ENCODE measurements at places on chromosomes 5 and 9.

DNA sequence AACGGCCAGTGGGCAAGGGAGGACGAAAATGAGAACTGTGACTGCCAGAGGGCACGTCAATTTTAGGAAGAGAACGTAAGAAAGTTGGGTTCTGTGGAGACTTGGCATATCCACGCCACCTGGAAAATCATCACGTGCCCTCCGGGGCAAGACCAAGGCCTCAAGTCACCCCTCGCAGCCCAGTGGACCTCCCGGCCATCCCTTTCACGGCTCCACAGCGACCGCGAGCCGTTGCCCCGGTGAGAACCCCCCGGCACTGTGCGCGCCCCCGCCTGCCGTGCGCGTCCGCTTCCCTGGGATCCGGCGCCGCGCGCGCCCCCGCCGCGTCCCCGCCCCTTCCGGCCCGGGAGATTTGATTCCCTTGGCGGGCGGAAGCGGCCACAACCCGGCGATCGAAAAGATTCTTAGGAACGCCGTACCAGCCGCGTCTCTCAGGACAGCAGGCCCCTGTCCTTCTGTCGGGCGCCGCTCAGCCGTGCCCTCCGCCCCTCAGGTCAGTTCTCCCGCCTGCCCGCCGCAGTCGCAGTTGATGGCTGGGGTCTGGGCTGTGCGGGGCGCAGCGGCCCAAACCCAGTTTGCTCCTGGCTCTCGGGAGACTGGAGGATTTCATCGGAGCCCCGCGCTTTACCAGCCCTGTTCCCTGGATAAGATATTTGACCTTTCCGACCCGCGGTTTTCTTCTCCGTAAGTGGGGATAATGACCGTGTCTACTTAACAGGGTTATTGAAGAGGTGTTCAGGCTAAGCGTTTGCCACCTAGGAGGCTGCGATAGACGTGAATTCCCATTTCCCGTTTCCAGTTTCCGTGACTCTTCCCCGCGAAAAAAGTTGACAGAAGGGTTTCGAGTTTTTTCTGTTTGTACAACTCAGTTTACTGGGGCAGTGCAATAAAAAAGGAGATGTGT, at the start of gene MELK:
Gene MELK (plus strand): TSS at position 381 of the 904 bp plus-strand sequence. CDS start 8,787 bp downstream, outside the sequence.
- DNase-seq = peak; percentile 77

- DNase-seq = no peak
These were observed 147.5 kb upstream of the FGF10 start for GRCh38 chr5:44536650-44537260.

DNA sequence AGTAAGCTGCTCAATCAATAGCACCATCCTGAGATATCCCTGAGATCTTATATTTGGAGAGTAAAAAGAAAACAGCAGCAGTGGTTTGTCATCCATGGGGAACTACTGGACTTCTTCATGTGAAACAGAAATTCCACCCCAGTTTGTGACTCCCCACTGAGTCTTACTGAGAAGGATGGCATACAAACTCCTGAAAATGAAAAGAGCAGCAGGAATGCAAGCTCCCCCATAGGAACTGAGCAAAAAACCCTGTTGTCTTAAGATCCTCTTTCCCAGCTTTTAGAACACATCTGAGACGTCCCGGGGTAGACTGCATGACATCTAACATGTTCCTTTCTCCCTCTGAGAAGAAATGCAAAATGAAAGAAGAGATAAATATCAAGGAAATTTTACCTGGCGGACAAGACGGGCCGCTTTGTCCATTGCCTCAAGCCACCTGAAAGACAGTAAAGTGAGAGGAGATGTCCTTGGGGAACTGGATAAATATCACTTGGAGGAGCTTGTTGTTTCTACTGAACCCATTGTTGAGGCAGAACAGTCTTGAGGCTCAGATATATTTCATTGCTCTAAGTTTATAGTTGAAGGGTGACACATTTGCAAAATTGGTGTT, 117.1 kb downstream of the NUDT12 start:
- no peak for DNase-seq

- DNase-seq = no peak
These were observed 74.2 kb downstream of the WWC1 start for GRCh38 chr5:168365581-168366081.

DNA sequence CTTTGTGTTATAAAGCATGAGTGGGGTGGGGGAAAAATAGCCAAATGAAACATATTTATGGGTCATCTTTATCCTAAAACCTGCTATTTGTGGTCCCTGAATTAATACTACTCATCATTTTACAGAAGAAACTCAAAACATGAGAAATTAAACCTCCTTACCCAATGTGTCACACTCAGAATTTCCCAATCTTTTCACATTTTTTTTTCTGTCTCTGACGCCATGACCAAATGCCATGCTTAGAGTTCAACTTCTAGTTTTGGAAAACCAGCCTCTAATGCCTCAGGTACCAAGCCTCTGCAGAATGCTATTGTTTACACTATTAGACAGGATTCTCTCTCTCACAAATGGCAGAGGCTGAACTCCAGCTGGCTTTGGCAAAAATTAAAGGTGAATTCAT, 505.5 kb upstream of the WWC1 start:
- DNase-seq = no peak

DNA sequence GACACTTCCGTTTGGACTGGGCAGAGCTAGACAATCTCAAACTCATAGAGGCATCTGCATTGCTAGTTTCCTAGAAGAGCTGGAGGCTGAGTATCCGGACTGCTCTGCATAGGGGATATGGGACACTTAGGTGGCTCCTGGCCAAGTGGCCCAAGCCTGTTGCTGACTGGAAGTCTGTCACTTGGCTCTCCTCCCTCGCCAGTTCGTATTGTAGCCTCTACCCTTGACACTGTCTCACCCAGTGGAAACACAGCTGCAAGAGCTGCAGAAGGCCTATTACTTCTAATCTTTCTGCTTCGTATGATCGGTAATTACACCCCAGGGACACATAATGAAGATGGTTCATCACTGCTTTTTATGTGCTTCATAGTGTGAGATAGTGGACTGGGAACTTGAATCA, 34.7 kb downstream of the ITGA1 start:
- no peak for DNase-seq

DNA sequence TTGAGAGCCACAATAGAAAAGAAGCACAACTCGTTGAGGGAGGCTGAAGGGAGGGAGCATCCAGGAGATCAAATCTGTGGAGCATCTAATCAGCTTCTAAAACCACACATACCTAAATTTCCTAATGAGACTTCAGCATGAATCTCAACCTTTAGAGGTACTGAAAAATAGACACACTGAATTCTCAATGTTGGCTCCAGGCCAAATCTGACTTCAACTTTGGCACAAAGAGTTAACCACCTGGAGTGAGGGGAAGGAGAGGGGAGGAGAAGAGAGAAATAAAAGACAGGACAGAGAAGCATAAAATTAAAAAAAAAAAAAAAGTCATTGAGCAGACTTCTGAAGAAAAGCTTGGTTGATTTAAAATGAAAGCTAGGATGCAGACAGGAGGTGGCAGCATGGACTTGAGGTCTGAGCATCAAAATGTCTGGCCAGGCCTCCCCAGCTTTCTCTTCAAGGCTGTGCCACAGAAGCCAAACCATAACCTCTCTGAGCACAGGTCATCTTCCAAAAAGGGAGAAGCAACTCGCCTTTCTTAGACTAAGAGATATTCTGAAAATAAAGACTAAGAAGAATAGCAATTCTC, 205.6 kb downstream of the DENND1A start:
- no peak for DNase-seq

GRCh38 chr9:114061830-114062474, 16.1 kb downstream of the AMBP start:
- DNase-seq = no peak

DNA sequence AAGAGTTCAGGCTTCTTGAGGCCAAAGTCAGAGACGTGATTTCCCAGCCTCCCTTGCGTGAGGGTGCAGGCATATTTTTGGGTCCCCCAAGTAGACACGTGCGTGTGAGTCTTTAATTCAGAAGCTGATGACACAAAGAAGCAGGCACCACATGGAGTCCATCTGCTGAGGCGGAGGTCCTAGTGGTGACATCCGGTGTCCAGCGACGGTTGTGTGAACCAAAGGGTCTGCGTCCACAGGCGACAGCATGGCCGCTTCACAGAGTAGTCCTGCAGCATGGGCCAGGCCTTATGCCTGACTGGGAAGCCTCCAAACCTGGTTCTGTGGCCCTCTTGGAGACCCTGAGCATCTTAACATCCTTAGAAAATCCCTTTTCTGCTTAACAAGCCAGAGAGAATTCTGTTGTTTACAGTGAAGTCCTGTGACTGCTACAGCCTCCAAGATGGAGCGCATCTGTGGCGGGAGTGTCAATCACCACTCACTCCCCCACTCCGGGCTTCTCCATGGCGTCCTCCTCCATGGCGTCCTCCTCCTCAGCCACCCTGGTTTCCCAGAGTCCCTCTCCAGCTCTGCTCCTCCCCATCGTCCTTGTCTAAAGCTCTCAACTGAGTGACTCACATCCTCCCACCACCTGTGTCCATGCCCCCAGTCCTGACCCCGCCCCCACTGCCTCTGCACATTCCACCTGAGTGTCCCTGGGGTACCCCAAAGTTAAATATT, 133.8 kb downstream of the PAX5 start:
- no peak for DNase-seq

- DNase-seq = no peak
These were observed 4.2 kb downstream of the DAB2 start for GRCh38 chr5:39420482-39421145.

GRCh38 chr9:111833941-111834340, 39.2 kb upstream of the SHOC1 start:
- DNase-seq = no peak

DNA sequence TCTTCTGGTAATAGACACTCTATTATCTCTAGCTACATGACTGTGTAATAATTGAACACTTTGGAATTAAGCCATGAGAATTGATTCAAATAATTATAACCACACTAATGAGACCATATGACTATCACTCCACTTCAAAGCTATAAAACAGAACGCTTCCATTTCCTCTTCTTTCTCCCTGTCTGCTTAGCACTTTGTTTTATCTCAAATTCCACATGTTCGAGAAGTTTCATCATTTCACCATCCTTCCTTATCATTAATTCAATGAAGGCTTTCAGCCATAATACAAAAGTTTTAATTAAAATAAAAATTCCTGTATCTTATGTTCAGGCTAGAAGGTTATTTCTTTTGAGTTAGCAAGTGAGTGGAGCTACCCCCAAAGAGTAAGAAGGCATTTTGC, 7.4 kb upstream of the DCTN4 start:
- DNase-seq = no peak

- no peak for DNase-seq
These were observed 1.3 kb downstream of the GNG10 start for GRCh38 chr9:111662576-111663300.

DNA sequence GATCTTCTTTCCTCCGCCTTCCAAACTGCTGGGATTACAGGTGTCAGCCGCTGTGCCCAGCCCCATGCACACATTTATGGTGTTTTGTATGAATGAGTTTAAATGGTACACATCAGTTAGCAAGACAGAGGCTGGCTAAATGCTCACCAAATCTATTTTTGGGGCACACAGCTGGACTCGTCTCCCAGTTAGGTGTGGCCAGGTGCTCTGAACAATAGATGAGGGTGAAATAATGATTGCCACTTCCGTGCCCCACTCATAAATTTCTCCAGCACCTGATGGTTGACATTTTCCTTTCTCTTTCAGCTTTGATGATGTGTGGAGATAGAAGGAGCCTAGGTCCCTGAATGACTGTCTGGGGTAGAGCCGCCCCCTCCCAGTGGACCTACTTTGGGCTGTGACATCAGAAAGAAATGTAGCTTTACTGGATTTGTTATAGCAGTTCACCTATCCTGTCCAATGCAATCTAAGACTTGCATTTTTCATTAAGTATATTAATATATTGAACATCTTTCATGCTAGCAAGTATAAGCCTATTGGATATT, 8.6 kb upstream of the RAPGEF1 start:
- DNase-seq = no peak

DNA sequence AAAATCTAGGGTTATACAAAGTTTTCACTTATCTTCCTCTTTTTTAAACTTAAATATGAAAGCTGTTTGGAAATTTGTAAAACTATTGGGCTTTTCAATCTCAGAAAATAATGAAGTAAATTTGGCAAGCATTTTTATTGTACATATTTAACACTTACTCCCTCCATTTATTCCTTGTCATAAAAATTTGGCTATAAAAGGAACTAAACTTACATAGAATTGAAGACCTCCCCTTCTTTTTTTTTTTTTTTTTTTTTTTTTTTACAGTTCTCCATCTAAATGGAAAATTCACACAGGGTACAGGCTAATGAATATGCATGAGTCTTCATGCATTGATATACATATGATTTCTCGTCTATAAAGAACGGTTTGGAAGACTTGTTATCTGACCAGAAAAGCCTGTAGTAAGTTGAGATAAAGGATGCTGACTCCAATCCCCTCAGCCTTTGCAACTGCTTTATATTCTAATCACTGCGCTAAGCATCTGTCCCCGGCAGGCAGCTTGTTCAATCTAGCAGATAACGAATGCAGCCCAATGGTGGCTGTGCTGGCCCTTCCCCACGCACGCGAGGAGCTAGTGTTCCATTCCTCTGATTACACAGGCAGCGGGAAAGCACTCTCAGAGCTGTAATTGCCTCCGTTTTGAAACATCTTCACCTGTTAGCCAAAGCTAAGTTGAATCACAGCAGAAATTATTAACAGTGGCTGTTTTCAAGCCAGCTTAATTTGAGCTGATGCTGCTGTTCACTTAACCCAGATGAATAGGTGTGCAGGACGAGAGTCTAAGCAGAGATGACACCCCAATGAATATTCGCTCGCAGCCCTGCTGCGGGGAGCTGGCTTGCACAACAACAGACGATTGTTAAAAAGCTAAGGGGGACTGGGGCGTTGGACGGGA, 453.8 kb upstream of the ZNF608 start:
- no peak for DNase-seq

DNA sequence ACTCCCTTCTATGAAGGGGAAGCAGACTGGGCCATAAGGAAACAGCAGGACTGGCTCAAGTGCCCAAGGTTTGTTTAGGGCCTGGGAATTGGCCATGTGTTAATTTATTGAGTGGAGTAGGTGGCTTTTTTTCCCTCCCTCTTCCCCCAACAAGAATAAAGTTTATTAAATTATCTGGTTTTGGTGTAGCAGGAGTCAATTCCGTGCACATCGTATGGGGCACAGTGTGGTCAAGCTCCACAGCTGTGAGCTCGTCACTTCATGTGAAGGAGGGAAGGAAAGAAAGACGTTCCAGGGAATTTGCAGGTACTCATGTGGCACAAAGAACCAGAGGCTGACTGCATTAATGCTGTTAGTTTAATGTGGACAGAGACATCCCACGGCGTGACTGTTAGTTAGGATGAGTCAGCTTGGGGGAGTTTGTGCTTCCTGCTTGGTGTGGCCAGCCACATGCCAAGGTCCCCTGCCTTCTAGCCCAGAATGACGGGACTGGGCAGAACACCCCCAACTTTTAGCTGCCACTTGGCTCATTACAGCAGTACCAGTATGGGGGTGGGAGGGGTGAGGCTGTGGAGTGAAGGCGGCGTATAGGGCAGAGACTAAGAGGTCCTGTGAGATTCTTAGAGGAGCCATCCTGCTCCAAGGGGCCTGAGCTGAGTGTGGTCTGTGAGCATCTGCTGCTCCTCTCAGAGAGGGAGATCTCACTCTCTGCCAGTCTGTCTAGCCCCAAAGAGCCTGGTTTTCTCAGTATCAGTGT, 33.2 kb downstream of the CSF1R start:
- DNase-seq = no peak

DNA sequence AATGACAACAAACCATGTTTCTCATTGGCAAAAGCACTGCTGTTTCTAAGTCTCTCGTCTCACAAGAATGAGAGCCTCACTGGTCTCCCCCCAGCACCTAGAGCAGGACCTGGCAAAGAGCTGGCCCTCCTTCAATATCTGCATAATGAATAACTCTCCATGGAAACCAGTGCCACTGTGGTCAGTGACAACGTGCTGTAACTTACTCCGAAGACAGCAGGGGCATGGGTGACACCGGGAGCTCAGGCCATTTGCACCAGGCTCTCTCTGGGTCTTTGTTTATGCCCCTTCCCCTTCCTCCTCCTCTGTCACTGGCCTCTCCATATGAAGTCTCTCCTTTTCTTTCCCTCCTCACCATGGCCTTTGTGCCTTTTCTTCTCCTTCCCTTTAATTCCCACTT, 33.3 kb downstream of the TAS2R1 start:
- DNase-seq = no peak
